Stimulated activated CD4-positive, alpha-beta T cell treated with anti-CD3 and anti-CD28 coated beads, Interleukin-2, amount 100 ng/mL, for 24 hours (primary cell): ENCODE measurements at places on chromosomes 6 and 20.

DNA sequence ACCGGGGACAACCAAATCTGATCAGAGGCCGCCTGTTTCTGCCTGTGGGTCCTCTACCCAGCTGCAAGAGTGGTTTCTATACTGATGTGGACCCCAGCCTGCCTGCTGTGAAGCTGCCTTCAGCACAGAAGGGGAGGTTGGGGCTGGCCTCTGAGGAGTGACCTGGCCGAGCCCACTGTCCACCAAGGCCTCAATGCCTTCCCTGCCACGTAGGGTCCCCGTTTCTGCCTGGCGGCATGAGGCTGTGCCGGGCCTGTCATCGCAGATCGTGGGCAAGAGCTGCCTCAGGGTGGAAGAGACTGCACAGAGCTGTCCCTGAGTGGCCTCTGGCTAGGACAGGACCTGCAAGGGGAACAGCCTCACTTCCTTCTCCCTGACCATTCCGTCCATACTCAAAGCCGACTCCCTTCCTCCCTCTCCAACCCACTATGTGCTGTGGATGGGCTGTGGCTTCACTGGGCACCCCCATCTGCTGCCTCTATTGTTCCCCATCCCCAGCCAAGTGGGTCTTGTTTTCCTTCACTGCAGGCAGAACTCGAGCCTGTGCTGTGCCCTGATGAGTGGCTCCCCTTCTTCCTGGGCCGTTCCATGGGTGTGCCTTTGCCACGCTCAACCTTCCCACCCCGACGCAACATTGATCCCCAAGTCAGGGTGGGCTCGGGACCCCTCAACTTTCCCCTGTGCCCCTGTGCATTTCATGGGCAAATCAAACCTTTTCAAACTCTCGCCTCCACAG is 60.3 kb downstream of the ERMARD start:
- no peak for DNase-seq

GRCh38 chr6:46191961-46192360 is 21.2 kb upstream of the ENPP5 start:
- no peak for DNase-seq

DNA sequence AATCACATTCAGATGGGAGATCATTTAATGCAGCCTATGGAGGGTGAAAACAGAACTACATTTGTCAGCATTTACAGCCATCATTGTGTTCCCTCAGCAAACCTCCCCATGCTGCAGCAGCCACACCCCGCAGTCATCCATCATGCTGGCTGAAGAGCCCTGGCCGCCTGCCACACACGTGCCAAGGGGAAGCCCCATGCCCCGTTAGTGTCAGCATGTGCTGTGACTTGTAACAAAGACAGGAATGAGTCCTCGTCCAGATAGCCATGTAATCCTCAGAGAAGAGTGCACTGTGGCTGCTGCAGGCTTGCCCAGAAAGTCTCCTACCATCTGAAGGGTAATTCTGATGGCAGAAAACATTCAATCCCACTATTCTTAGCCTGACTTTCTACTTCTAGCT is 1097.8 kb downstream of the KIF16B start:
- DNase-seq, result no peak

- DNase-seq, result no peak
Measured at GRCh38 chr6:160859822-160860221, 131.7 kb upstream of the MAP3K4 start.
